Pulmonary artery endothelial cell (primary cell): ENCODE measurements at places on chromosomes 2 and 18. TPM values are rescaled to one million over a fixed set of nuclear protein-coding genes. Genes with fewer than 3 reads are reported as not detected.

Gene HOXD9
- not detected in 2 replicates for total RNA-seq

Gene KANSL3
- total RNA-seq = 24.7 and 34.4 TPM in 2 replicates

Gene HRH4
- total RNA-seq = 0.07 TPM in 1 of 2 replicates, not detected in the other

Gene AQP4
- total RNA-seq = not detected in 2 replicates

Gene CRYGC
- not detected in 2 replicates for total RNA-seq

Gene QPCT
- total RNA-seq = 18.9 and 35.5 TPM in 2 replicates

Gene TDRD15
- not detected in 2 replicates for total RNA-seq

Gene RNF103
- total RNA-seq = 18.7 and 19.6 TPM in 2 replicates

Gene CFAP65
- total RNA-seq = under 0.01 TPM in 1 of 2 replicates, not detected in the other

Gene MROH2A
- total RNA-seq = not detected in 2 replicates

Gene NAT8
- total RNA-seq = not detected in 2 replicates

Gene FBXO41
- total RNA-seq = 0.56 and 0.66 TPM in 2 replicates

Gene TGFA
- total RNA-seq = 0.26 and 0.32 TPM in 2 replicates

Gene MGAT4A
- 65.4 and 68.8 TPM in 2 replicates for total RNA-seq

Gene SNTG2
- not detected in 2 replicates for total RNA-seq

Gene EPB41L3
- total RNA-seq = 92.4 and 122 TPM in 2 replicates

Gene ERFE
- 0.46 and 0.53 TPM in 2 replicates for total RNA-seq

Gene IL1RL2
- total RNA-seq = 0.20 and 0.81 TPM in 2 replicates

Gene PLCL1
- 2.3 and 4.4 TPM in 2 replicates for total RNA-seq
